ENCODE measurements at places on chromosomes 12 and 14.

GRCh38 chr12:53431187-53431586, 7.5 kb downstream of the AMHR2 start:
- no peak for DNase-seq

DNA sequence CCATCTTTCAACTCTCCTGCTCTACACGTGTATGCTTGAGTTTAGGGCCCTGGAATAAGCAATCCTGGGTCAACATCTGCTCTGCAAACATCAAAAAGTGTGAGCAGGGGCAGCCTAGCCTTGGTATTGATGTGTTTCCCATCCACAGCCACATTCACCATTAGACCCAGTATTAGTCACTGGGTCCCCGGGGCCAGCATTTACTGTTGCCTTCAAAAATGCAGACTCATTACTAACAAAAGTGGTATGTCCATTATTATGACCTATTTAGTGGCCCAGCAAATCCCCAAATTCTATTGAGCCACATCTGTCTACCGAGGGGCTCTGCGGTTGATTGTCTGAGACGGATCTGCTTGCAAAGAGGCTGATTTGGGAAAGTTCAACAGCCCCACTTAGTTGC, 661.8 kb downstream of the DIO2 start:
- no peak for DNase-seq

GRCh38 chr14:30875788-30876053, 1.4 kb downstream of the COCH start:
- DNase-seq: no peak

DNA sequence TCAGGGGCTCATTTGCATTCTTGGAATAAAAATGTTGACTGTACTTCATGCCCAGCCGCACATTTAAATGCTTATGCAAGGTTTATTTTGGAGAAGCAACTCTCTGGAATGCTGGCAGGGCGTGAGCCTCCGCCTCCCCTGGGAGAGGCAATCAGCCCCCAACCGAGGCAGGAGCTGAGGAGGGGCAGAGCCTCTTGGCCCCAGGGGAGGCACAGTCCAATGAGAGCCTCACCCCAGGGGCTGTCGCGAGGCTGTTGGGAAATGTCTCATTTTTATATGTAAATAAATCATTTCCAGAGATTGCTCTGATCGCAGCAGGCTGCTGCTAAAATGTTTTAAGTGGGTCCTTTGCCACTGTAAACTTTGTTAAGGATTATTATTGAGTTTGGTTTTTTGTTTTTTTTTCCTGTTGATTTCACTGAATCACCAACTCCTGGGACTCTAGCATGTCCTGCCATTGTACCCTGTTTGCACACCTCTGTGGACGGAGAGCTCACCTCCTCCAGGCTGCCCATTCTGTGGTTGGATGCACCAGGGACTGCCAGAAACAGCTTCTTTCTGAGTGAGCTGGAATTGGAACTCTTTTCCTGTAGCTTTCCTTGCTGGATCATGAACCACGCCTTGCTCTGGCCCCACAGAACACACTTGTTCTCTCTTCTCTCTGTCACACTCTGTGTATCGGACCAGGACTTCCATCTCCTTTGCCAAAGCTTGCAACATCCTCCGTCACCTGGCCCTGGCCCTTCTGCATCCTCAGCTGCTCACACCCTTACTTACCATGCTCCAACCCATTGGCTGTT, 46.9 kb upstream of the FAM181A start:
- DNase-seq: no peak

- no peak for DNase-seq
Observed at GRCh38 chr12:104952816-104953215, 5.3 kb downstream of the SLC41A2 start.

- no peak for DNase-seq
Observed at GRCh38 chr14:81605660-81606059, 72.0 kb upstream of the SEL1L start.

DNA sequence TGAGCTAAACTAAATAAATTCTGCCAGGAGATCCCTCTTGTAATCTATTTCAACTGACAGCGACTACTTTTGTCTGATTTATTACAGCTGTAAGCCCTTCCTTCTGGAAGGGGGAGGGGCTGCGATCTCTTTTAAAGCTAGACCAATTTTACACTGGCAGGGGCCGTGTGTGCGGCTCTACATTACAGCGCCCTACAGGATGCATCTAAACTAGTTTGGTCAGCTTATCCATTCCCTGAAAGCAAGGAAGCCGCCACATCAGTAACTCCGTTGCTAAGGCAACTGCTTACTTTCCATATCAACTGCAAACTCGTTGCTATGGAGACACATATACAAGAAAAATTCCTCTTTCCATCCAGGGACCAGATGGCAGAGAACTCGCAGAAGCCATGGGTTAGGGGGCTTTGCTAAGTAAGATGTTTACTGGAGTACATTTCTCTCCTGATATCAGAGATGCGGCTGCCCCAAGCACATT, 17.4 kb downstream of the FOXN3 start:
- peak; percentile 76 for DNase-seq

- DNase-seq: no peak
Observed at GRCh38 chr12:54068418-54069070, 14.9 kb downstream of the HOXC4 start.

DNA sequence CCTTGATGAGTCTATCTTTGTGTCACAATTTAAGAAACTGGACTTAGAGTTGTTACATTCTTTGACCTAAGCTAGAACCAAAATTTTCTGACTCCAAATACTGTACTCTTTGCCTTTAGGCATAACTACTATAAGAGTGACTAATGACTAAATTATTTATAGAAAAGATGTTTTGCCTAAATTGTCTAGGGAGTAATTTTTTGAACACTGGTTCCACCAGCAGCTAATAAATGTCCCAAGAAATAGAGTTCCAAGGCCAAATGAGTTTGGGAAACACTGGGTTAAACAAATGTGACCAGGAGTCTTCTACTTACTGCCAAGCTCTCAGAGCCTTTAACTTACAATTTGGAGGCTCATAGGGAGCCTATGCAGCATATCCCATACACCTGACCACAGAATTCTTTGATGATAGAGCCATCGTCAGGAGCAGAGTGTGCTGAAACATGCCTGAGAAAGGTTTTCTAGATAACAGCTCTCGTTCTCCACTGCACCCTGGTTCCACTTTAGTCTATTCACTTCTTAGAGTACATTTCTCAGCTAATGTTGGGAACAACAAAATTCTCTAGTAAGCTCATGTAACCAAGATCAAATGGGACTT, 215.9 kb upstream of the HMGA2 start:
- no peak for DNase-seq

- DNase-seq: no peak
Observed at GRCh38 chr14:100305324-100306100, 732 bp downstream of the SLC25A29 start.

DNA sequence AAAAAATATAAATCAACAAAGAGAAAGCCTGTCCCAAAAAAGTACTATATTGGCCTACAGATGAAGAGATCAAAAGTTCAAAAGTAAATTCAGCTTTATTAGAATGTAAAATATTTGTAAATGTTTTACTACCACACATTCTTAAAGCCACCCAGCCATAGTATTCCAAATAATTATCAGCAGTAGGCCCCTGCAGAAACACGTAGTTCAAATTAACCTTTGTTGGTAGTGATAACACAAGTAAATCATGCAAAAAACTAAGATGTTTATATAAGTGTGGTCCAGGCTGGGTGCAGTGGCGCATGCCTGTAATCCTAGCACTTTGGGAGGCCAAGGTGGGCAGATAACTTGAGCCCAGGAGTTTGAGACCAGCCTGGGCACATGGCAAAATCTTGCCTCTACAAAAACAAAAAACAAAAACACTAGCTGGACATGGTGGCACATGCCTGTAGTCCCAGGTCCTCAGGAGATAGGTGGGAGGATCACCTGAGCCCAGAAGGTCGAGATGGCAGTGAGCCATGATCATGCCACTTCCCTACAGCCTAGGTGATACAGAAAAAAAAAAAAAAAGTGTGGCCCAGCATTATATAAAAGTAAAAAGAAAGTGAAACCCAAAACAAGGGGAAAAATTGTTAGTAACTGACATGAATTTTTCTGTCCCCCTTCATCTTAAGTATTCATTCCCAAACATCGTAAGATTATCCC, 17.9 kb downstream of the SPTLC2 start:
- DNase-seq: no peak

DNA sequence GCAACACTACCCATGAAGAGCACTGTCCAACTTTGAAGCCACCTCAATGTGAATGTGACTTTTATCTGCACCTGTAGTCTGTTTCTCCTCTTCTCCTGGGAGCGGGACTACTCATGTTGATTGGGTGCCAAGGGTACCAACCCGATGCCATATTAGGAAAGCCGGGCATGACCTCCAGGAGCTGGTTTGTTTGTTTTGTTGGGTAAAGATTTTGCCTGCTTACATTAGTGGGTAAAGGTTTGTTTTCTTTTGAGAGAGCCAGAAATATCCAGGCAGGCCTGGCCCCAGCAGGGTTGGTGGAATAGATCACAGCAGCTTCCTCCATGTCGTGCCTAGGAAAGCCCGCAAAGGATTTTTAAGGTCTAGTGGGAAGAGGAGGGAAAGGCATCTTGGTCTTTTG, 19.7 kb upstream of the ITPK1 start:
- DNase-seq: no peak

- no peak for DNase-seq
Observed at GRCh38 chr14:88599326-88599725, 36.5 kb downstream of the ZC3H14 start.

DNA sequence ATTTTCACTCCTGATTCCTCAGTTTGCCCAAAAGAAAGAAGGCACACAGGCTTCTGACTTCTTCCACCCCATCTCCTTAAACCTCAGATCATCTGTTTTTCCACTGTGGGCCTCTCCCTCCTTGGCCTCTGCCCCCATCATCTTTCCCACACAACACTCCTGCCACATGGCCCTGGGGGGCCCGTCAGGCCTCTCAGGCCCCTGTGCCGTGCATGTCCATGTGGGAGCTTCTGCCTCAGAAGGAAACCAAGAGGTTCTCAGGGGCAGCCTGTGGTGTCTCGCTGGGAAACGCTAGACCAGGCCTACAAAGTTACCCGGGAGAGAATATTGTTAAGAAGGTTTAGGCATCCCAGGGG, 8.0 kb downstream of the KLHL33 start:
- DNase-seq: no peak

DNA sequence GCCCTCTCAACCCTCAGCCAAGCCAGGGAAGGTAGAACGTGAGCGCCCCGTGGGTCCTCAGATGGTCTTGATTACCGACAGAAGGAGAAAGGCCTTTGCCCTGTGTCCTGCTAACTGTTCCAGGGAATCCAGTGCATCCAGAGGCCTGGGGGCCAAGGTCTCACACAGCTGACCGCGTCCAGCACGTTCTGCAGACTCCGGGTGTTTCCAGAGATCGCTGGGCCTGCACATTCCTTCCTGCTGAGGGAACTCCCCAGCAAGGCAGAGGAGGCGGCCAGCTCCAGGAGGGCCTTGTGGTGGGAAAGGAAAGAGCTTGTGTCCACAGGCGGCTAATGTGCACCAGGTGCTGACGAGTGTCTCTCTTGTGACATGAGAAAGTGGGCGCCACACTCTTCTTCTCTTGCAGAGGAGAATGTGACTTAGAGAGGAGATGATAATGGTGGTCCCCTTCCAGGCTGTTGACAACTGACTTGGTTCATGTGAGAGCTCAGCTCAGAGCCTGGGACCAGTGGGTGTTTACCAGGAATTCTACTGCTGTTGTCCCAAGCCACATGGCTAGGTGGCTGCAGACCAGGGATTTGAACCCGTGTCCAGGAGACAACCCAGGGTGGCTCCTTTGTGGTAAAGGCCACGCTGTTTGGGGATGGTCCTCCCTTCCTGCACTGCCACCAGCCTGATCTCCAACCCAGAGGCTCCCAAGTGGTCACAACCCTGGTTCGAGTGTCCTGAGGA, 46.8 kb upstream of the DLK1 start:
- peak; percentile 87 for DNase-seq

DNA sequence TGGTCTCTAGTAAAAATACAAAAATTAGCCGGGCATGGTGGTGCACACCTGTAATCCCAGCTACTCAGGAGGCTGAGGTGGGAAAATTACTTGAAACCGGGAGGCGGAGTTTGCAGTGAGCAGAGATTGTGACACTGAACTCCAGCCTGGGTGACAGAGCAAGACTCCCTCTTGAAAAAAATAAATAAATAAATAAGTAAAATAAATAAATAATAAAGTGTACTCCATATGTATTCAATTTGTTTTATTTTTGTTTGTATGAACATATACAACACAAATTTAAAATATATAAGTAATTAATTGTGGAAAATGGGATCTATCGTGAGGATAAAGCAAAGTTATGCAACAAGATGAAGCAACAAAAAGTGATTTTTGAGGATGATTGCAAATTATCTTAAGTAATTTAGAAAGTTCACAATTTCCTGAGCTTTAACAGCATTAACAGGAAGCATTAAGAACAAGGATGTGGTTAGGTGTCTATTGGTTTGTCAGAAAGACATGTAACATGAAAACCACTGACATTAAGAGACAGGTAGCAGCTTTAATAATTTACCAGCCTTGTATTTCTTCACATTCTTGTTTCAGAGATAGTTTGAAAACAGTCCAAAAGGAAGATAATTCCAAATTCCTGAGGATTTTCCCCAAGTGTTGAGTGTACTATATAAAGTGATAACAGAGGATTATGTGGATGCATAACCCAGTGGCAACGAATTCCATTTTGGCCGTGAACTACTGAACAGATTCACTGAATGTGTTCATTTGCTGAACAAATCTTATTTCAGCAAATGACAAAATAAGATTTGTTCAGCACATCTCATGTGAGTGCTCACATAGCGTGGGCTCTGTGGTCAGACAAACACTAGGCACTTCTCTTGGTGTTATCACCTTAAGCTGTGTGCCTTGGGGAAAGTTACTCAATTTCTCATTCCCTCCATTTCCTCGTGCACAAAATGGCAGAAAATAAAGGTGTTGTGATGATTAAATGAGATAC, 68.6 kb upstream of the RESF1 start:
- DNase-seq: no peak

DNA sequence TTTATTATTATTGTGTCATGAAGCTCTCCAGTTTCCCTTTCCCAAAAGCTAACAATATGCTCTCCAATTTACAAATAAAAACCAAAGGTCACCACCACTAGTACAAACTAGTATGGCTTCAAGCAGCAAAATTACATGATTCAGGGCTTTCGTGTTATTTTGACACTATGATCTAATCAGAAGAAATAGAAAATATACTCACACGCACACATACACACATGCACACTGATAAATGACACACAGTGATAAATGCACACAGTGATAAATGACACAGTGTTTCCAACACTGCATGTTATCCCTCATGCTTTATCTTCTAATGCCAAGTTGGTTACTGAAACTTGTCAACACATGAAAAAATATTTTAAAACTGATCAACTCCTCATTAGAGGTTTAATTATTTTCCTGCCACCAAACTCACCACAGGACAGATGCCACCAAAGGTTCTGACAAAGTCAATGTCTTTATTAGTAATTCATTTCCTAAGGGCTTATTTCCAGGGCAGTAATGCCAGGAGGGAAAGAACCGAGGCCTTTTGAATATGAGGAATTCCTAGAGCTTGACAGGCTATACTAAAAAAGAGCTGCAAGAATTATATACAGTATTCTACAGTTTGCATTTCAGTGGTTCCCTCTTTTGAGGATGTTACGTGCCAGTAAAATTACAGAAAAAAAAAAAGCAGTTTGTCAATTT, 82.4 kb downstream of the PPP2R5E start:
- DNase-seq: no peak

DNA sequence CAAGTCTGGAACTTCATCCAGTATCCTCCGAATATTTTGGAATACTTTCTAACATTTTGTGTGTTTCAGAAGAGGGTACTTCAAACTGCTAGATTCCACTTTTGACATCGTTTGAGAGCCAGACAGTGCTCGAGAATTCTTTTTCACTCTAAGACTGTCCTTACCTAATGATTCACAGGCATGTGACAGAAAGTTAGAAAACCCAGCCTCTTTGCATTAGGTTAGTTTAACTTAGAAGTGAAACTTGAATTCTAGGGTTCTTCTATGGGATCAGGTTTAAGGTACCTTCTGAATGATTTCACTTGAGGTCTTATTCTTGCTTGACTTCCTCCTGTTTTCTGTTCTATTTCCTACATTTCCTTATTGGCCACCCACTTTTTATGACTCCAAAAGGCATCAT, 431.8 kb downstream of the SLC6A15 start:
- no peak for DNase-seq
